ENCODE measurements at places on chromosomes 3 and 15. TPM values are rescaled to one million over a fixed set of nuclear protein-coding genes. Genes with fewer than 3 reads are reported as not detected.

- DNase-seq: no peak
These were observed 2.2 kb downstream of the TYRO3 start for GRCh38 chr15:41561104-41561776.

GRCh38 chr15:39140060-39140604, 440.7 kb upstream of the THBS1 start:
- no peak for DNase-seq

- peak; percentile 63 for DNase-seq
These were observed 62.2 kb upstream of the CTSH start for GRCh38 chr15:79007066-79007465.

DNA sequence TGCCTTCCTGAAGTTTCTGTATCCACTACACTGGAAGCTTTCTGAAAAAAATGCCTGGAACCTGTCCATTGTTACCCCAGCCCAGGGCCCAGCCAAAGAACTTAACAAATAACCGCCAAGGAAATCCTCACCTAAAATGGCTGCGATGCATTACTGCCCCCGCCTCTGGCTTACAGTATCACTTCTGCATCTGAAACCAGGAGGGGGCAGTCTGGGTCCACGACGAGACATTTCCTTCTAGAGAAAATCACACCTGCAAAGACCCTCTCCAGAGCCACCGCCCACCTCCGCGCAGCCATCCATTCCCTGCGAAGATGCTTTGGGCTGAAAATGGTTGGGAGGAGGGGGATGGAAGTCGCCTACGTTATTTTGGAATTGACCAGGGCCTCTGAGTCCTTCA, 22.4 kb upstream of the CELF6 start:
- DNase-seq: peak; percentile 32

DNA sequence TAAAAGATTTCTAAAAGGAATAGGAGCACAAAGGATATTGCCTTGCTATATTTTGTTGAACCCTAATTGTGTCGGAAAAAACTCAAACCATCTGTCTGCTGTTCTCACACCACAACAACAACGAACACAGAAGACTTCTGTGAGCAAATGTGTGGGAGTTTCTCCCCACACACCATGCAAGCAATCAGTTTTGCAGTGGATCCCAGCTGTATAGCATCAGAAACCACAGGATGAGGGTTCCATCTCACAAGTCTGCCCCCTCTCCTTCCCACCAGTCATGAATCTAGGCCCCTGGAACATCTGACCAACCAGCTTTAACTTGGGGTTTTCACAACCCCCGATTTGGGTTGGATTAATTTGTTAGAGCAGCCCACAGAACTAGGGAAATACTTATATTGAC, 91.3 kb upstream of the SLC4A7 start:
- no peak for DNase-seq

Gene CCDC191
- 4.3 TPM for total RNA-seq

All from stomach (tissue), 19 donors.